ENCODE measurements at places on chromosomes 2 and 18.

- DNase-seq: no peak
These were observed 164.6 kb downstream of the GULP1 start for GRCh38 chr2:188456114-188456909.

GRCh38 chr2:102520009-102520408 lies 47.0 kb downstream of the SLC9A4 start:
- no peak for DNase-seq

GRCh38 chr2:71612581-71613402 lies 159.4 kb downstream of the DYSF start:
- no peak for DNase-seq

GRCh38 chr2:160647967-160648685 lies 154.5 kb upstream of the RBMS1 start:
- no peak for DNase-seq

- no peak for DNase-seq
These were observed 7.2 kb upstream of the SEMA4C start for GRCh38 chr2:96877042-96877451.

DNA sequence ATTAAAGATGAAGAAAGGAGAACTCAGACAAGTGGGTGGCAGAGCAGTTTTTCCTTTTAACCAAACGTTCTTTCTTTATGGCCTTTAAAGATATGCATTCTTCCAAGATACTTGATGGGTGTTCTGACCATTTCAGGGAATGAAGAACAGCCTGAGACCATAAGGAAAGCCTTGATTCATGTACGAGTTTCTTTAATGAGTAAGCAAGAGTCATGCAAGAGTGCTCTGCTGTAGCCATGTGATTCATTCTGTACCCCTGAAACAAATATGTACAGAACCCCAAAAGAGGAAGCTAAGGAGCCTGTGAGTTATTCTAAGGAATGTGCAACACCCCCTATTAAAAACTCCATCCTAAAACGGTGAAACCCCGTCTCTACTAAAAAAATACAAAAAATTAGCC lies 372.8 kb downstream of the MTX2 start:
- DNase-seq: no peak

- DNase-seq: no peak
These were observed 156.0 kb downstream of the PXDN start for GRCh38 chr2:1588051-1588977.

- no peak for DNase-seq
These were observed 18.3 kb upstream of the ANKRD53 start for GRCh38 chr2:70959851-70960832.

GRCh38 chr18:54127759-54128378 lies 96.6 kb downstream of the MBD2 start:
- peak; percentile 31 for DNase-seq

GRCh38 chr2:233801357-233802131 lies 23.4 kb downstream of the MROH2A start:
- no peak for DNase-seq

- DNase-seq: no peak
These were observed 4.0 kb downstream of the PKP4 start for GRCh38 chr2:158460632-158461297.

- DNase-seq: no peak
These were observed 197.0 kb downstream of the MYT1L start for GRCh38 chr2:2134037-2134436.

DNA sequence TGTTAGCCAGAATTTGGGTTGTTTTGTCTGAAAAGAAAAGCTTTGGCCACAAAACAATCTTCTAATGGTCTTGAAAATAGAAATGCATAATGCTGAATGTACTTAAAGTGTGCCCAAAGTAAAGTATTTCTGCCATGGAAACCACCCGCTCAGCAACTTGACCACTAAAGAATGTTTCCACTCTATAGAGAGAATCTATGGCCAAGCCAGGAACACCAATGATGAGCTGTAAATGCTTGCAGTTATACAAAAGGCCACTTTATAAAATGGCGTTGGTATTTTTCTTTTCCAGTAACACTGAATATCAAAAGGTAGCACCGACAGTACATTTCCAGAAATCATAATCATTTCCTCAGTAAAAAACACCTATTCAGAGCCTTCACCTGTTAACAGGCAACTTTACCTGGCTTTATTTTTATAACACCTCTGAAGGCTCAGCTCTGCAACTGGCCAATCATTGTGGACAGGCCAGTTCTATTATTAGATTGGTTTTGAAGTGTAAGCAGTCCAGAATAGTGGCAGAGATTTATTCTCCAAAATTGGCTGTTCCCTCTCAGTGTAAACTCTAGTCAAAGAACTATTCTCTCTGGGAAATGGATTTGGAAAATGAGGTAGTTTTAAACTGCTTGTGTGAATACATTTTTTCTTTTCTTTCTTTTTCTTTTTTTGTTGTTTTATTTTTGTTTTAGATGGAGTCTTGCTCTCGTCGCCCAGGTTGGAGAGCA lies 36.1 kb downstream of the SLC40A1 start:
- DNase-seq: peak; percentile 75

GRCh38 chr2:106106622-106107508 lies 87.2 kb downstream of the UXS1 start:
- DNase-seq: no peak

DNA sequence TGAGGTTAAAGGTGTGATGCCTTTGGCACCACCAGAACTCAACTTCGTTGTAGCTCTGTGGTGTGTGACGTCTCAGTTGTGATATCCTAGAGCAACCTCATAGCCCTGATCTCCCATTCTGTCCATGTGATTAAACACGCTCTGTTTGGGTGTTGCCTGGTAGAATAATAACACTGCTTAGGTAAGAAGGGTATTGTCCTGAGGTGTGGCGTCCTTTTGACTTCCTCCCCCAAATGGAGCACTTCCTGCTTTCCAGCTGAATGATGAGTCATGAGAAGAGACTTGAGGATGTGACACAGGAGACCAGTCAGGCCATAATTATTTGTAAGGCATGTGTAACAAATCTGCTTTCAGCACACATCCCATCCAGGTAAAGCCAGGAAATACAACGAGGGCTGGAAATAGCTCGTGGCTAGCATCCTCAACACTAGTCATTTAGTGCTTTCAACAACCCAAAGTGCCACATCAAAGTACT lies 100.7 kb downstream of the RAPGEF4 start:
- no peak for DNase-seq

DNA sequence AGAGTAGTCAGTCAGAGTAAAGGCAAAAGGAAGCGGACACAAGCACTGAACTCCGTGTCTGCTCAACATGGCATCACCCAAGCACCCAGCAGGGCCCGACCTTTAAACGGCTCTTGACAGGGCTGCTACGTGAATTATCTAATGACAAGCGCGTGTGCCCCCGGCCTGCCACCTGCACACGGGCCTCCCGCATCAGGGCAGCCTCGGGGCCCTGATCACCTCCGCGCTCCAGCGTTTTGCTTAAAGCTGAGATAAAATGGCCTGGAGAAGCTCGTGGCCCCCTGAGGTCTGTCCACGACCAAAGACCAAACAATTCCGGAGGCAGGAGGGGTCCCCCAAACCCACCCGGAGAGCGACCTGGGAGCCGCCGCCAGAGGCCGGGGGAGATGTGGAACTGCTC lies 376 bp downstream of the NDUFA10 start:
- DNase-seq: peak; percentile 10

- DNase-seq: no peak
These were observed 35.8 kb upstream of the KCNH7 start for GRCh38 chr2:162874412-162874811.

GRCh38 chr2:42147641-42148274 lies 21.4 kb upstream of the EML4 start:
- DNase-seq: no peak

DNA sequence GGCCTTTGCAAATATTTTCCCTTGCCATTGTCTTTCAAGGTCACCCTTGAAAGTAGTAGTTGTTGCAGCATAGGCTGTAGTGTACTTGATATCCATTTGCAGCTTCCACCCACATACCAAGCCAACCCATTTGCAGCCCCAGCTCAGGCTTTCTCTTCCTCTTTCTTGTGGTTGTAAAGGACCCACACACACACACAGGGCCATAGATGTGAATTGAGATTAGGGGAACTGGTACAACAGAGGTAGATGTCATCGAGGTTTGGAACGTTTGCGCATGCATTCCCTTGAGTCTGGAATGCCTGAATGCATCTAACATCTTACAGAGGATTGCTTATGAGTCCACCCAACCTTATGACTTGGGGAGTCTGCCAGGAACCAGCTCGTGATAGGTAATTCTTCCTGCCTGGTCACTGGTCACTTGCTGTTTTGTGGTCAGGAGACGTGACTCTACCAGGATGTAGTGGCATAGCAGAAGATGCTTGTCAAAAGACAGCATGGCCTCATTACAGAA lies 91.9 kb downstream of the MRPS9 start:
- no peak for DNase-seq

DNA sequence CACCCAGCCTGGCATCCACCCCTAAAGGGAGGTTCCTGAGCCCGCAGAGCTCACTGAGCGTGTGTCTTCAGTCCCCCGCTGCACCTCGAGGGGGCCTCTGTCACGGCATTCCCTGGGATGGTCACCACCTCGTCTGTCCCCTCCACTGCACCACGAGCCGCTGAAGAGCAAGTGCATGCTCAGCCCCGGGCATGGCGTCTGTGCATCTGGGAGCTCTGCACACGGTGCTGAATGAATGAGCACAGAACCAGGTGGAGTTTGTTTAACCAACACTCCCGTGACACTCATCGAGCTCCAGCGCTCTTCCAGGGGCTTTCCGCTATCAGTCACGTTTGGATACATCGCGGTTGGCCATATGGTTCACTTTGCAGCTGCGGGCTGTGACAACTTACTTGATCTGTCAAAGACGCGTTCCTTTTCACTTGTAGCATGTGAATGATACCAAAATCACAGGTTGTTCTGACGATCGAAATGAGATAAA lies 9.2 kb downstream of the ALLC start:
- DNase-seq: no peak

DNA sequence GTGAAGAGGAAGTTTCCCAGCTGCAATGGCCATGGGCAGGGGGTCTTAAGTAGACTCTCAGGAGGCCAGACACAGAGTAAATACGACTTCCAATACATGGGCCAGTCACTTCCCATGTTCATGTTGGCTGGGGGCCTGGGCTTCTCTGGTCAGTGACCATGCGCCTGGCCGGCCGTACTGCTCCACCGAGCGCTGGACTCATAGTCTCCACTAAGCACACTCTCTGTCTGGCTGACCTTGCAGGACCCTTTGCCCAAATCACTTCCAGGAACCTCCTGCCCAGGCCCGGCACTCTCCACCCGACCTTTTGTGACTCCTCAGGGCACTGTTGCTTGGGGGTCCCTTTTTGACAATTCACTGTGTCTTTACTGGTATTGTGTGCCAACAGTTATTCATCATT lies 69.3 kb downstream of the SOWAHC start:
- DNase-seq: no peak

DNA sequence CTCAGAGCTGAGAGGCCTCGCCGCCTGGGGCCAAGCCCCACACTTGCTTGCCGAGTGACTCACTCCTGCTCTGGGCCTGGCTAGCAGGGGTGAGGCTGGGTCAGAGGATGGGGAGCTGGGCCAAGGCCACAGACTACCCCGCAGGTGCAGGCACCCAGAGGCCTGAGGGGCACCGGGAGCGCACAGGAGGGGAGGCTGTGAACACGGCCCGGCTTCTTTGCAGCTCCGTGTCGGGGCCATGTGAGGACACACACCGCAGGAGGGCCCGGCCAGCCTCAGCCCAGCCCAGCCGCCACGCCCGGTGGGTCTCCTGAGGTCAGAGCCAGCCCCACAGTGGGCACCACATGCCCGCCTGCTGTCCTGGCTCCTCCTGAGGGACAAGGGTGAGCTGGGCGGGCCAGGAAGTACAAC lies 8.4 kb downstream of the GPC1 start:
- no peak for DNase-seq

DNA sequence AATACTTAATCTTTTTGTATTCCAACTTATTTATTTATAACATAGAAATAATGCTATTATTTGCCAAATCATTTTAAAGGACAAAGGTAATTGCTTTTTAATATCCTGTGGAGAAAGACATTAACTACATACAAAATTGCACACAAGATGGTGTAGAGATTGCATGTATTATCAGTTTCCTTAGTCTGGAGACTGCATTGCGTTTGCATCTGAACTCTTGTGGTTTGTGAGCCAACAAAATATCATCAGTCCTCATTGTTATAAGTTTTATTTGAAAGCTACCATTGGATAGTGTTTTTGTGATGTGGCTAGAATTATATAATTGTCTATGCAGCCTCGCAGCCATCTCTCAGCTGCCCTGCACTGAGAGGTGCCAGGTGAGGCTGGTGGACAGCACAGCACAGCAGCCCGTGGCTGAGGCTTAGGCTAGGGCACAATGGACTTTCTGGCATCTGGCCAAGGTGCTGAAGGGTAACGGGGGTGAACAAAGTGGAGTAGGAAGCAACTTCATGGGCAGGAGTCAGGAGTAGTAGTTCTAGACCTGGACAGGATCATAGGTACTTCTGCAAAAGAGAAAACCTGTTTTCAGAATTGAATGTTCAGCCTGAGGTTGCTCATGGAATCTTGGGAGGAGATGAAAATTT lies 15.1 kb downstream of the RASGRP3 start:
- no peak for DNase-seq

GRCh38 chr2:88218981-88219380 lies 48.8 kb downstream of the THNSL2 start:
- no peak for DNase-seq

DNA sequence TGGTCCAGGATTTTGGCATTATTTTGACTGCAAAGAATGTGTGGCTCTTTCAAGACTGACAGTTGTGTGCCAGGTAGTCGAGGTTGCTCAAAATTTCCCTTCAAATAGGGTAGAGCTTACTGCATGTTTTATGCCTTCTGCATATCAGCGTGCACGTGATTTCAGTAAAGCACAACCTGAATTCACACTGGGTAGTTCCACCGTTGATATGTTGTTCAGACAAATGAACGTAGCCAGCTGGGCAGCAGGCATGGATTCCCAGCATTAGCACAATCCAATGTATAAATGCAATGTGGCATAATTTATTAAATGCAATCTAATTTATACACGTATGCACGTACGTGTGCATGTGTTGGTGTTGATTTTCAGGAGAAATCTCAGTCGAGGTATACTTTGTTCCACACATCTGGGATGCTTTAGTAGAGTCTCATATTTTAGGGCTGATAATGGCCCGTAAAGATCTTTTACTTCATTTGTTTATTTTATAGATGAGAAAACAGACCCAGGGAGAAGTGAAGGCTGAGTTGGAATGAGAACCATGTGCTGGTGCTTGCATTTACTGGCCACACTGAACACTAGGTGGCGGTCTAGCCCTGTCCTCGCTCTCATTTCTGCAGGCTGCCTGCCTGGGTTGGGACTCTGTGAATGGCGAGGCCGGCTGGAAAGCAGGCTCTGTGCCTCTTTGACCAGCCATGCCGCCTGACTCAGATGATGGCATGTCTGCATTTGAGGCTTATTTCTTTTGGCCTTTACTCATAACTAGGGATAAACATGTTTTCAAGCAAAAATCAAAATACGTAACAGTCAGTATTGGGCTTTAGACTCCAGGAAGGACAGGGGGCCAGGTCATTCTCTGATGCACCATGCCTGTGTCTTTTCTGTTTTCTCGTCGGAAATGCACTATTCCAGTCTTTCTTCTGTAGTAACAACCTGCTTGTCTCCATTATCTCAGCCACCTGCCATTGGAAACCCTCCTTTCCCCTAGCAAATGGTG lies 120.4 kb downstream of the RNF144A start:
- DNase-seq: peak; percentile 74

Data from muscle of arm (tissue), 14 donors.